ENCODE measurements at places on chromosomes 12 and 14.

GRCh38 chr12:33322519-33322918, 117.1 kb downstream of the SYT10 start:
- no peak for DNase-seq

DNA sequence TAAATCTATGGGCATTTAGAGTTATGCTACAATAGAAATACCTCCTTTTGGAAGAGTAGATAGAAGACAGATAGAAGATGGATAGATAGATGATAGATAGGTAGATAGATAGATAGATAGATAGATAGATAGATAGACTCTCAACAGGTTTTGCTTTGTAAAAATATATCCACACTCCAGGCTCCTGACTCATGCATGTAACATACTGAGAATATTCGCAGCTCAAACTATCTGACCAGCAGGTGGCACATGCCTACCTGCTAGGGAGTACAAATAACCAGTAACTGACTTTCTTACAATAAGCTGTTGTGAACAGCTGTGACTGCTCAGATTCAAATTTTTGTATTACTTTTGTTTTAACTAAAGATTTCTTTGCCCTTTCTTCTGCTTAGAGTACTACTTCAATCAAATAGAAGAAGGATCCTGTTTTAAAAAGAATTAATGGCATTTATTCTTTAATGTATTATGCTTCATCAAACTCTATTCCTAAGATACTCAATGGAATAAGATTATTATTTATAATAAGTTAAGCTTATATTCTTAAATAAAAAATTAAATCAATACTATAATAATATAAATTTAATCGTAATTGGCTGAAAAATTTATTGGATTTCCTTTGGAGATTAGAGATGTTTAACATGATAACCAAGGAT, 15.8 kb upstream of the CPNE8 start:
- DNase-seq, result peak; percentile 48

- DNase-seq, result no peak
Measured at GRCh38 chr12:2681450-2682205, 113.1 kb upstream of the FKBP4 start.

DNA sequence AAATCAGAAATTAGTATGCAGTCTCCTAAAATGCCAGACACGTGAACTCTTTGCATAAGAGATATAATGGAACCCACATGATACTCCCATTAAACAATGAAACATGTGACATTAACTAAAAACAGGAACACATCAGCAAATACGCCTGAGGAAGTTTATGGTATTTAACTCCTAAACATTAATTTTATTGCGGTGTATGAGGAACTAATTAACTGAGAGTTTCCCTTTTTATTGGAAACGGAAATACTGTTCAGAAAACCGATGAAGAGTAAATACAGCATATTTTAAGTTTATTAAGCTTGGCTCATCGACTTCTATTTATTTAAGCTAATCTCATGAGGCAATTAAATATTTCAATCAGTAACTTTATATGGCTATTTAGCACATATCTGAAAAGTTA, 290.3 kb downstream of the SOX5 start:
- peak; percentile 19 for DNase-seq

- no peak for DNase-seq
Measured at GRCh38 chr12:131721548-131721947, 10.7 kb downstream of the SFSWAP start.

- no peak for DNase-seq
Measured at GRCh38 chr14:95346820-95347219, 27.1 kb upstream of the CLMN start.

DNA sequence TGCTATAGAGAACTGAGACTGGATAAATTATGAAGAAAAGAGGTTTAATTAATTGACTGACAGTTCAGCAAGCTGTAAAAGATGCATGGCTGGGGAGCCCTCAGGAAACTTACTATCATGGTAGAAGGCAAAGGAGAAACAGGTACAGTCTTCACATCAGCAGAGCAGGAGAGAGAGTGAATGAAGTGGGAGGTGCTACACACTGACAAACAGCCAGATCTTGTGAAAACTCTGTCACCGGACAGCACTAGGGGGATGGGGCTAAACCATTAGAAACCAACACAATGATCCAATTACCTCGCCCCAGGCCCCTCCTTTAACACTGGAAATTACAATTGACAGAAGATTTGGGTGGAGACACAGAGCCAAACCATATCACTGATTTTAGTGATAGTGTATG, 682.4 kb downstream of the SLC16A7 start:
- no peak for DNase-seq

DNA sequence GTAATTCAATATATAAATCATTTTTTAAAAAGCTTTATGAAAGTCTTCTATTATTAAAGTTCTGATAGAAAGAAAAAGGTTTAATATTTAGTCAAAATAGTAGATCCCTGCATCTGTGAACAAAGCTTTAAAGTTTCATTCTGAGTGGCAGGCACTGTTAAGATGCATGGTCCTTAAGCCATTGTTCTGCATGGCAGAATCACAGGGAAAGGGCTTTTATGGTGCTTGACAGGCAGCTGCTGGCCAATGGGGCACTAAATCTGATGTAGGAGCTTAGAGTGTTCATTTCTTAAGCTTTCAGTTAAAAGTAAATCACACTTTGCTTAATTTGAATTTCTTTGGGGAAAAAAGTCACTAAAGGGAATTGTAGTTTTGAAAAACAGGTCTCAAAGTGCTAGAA, 148.2 kb downstream of the PLEKHA5 start:
- DNase-seq, result no peak

DNA sequence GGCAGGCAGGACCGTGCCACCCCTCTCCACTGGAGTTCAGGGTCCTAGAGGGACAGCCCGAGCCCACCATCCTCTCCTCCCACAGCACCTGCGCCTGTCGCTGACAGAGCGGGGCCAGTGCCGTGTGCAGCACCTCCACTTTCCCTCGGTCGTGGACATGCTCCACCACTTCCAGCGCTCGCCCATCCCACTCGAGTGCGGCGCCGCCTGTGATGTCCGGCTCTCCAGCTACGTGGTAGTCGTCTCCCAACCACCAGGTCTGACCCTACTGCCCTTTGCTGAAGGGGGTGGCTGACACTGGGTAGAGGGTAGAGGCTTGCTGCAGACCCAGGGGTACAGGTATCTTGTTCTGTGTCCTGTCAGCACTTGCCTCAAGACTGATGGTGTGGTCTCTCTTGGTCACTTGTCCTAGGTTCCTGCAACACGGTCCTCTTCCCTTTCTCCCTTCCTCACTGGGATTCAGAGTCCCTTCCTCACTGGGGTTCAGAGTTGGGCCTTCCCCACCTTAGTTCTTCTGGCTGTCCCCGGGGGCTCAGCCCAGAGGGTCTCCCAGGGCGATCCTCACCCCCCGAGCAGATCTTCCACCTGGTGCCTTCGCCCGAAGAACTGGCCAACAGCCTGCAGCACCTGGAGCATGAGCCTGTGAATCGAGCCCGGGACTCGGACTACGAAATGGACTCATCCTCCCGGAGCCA, 42.0 kb downstream of the SH2B3 start:
- no peak for DNase-seq

- no peak for DNase-seq
Measured at GRCh38 chr12:57518176-57518919, 2.0 kb downstream of the DDIT3 start.

GRCh38 chr14:106511006-106511799, 984.8 kb downstream of the TMEM121 start:
- no peak for DNase-seq

GRCh38 chr12:89552376-89552775, 26.5 kb upstream of the POC1B start:
- DNase-seq, result no peak

DNA sequence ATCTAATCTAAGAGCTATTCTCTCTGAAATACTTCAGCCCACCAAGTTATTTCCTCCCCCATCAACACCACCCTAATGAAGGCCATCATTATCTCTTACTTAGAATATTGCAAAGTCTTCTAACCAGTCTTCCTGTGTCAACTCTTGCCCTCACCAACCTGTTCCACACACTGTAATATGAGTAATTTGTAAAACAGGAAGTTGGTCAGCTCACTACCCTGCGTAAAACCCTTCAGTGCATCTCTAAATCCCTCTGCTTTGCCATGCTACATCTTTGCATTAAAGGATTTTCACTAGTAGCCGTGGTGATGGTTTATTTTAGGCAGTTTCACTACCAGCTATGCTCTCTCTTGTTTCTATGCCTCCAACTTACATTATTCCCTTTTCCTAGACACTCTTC, 70.0 kb downstream of the KIF21A start:
- no peak for DNase-seq

DNA sequence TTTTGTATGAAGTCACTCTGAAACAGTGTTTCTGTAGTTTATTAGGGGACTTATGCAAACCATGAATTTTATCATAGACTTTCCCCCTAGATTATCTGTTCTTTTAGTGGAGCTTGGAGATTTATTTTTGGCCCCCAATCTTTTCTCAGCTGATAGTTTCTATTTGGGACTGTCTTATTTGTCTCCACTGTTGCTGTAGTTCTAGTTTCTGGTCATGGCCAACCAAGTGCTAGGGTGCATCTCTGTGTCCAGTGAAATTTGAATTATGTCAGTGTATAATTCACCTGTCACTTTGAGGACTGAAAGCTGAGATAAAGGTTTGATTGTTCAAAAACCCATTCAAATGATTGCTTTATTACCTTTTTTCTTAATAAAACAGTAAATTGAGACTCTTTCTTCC, 61.3 kb downstream of the KTN1 start:
- DNase-seq, result no peak

DNA sequence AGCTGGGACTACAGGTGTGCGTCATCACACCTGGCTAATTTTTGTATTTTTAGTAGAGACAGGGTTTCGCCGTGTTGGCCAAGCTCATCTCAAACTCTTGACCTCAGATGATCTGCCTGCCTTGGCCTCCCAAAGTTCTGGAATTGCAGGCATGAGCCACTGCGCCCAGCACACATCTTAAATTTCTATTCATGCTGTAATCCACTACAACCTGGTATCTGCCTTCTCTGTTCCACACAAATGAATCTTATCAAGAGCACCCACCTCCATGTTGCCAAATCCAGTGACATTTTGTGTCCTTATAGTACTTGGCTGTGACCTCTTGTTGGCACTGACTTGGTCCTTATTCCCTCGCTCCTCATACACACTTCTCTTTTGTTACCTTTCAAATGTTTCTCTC, 5.8 kb upstream of the BICD1 start:
- DNase-seq, result no peak

DNA sequence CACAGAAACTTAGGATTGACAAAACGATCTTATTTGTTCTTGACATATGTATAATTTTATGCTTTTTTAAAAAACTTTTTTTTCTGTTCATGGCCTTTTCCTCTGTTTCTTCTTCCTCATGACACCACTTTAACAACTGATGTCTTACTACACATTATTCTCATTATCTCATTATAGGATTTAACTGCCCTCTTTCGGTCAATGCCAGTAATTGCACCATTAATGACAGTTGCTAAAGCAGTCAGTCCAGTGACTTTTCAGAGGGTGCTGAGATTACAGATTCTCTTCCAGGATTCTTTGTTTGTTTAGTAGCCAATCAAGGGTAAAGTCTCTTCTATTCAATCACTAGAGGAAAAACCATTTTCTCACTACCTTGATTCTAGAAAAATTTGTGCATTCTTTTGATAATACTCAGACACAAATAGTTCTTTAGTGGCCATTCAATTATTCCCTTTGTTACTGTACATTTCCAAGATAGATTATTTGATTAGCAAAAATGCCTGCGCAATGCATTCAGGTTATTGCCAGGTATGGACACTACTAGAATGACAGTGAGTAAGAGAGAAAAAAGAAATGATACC, 50.1 kb downstream of the KLRG1 start:
- peak; percentile 39 for DNase-seq

GRCh38 chr12:65916991-65917695, 92.9 kb downstream of the HMGA2 start:
- DNase-seq, result no peak

DNA sequence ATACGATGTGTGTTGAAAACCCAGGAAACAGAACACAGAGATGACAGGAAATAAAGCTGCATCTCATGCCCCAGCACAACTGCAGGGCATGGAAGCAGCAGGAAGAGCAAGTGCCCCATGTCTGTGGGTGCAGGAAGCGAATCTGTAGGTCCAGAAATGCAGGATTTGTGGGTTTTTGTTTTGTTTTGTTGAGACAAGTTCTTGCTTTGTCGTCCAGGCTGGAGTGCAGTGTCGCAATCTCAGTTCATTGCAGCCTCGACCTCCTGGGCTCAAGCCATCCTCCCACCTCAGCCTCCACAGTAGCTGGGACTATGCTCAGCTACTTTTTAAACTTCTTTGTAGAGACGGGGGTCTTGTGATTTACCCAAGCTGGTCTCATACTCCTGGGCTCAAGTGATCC, 6.2 kb upstream of the RPS6KL1 start:
- DNase-seq, result no peak

- DNase-seq, result no peak
Measured at GRCh38 chr12:132415327-132416120, 74.4 kb upstream of the FBRSL1 start.

DNA sequence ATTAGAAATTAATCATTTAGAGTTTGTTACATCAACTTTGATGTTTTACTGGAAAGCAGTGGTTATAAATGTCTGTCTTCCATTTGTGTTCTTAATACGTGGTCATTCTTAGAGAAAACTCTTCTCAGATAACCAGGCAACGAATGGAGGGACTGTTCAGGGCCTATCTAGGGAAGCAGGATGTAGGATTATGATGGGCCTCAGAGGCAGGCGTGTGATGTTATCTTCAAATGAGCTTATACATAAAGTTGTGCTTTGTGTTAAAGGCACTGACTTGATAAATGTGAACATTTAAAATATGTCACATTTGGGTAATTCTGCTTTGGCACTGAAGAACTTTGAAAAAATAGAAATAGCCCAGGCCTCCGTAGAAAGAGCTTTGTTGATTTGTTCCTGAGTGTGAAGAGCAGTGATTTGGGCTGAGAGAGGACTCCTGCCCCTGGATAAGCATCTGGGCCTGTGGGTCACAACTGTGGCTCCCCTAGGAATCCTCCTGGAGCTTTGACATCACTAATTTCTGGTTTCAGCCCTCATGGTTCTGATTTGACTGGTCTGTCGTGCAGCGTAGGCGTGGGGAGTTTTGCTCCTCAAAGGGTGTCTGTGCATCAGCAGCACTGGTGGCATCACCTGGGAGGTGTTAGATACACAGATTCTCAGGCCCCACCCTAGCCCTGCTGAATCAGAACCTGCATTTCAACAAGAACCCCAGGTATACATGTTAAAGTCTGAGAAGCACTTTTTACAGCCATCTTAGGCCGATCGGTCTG, 55.4 kb downstream of the SAMD4A start:
- no peak for DNase-seq

GRCh38 chr12:25455696-25456095, 97.4 kb downstream of the LMNTD1 start:
- no peak for DNase-seq

GRCh38 chr14:93304771-93305170, 28.1 kb downstream of the BTBD7 start:
- no peak for DNase-seq

GRCh38 chr14:106109337-106109736, 583.0 kb downstream of the TMEM121 start:
- no peak for DNase-seq

Data from left kidney (tissue), 8 donors.